Stimulated activated CD8-positive, alpha-beta memory T cell treated with anti-CD3 and anti-CD28 coated beads, Interleukin-4, amount 100 ng/mL, for 48 hours (primary cell): ENCODE measurements at places on chromosomes 13 and 19.

GRCh38 chr13:107553838-107554237 lies 661.5 kb downstream of the LIG4 start:
- DNase-seq: no peak

GRCh38 chr19:49860336-49861102 lies 6.9 kb downstream of the PNKP start:
- DNase-seq: no peak

- no peak for DNase-seq
These were observed 136.2 kb upstream of the ZNF536 start for GRCh38 chr19:30235946-30236345.

DNA sequence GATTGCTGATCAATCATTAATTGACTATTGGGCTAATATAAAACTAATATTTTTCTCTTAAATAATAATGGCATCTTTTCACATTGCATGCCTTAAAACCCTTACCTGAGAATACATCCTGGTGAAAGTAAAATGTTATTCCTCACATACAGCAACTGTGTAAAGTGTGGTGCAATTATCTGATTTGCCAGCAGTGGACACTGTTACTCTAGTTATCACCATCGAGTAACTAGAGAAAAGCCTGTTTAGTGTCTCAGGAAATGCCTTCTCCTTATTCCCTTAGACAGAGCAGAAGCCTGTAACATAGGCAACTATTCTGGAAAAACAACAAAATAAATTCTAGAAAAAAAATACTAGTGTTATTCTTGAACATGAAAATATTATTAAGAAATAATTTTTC lies 459.8 kb downstream of the FGF14 start:
- no peak for DNase-seq

DNA sequence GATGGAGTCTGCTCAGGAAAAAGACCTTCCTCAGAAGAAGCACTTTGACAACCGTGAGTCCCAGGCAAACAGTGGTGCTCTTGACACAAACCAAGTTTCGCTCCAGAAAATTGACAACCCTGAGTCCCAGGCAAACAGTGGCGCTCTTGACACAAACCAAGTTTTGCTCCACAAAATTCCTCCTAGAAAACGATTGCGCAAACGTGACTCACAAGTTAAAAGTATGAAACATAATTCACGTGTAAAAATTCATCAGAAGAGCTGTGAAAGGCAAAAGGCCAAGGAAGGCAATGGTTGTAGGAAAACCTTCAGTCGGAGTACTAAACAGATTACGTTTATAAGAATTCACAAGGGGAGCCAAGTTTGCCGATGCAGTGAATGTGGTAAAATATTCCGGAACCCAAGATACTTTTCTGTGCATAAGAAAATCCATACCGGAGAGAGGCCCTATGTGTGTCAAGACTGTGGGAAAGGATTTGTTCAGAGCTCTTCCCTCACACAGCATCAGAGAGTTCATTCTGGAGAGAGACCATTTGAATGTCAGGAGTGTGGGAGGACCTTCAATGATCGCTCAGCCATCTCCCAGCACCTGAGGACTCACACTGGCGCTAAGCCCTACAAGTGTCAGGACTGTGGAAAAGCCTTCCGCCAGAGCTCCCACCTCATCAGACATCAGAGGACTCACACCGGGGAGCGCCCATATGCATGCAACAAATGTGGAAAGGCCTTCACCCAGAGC lies 16.2 kb upstream of the ZNF544 start:
- no peak for DNase-seq

DNA sequence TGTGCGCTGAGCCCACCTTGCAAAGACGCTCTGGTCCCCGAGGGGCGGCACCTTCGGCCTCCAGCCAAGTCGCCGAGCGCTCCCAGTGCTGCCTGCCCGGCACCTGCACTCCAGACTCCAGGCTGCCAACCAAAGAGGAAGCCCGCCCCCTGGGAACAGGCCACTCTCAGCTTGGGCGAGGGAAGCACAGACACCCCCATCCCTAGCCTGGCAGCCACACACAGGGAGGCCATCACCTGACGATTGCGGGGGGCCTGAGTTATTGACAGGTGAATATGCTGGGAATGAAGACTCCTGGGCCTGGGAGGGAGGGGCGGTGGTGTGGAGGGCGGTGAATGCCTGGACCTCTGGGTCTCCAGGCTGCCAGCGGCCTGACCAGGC lies 10.3 kb upstream of the ZNF492 start:
- DNase-seq: no peak

GRCh38 chr13:51370116-51370515 lies 30.6 kb downstream of the SERPINE3 start:
- DNase-seq: no peak

- DNase-seq: no peak
These were observed 128.6 kb downstream of the ZNF100 start for GRCh38 chr19:21638776-21639175.
